ENCODE measurements at places on chromosomes 3 and 15. TPM values are rescaled to one million over a fixed set of nuclear protein-coding genes. Genes with fewer than 3 reads are reported as not detected.
A peak's percentile ranks its signal among the peaks of the same experiment; 100 is the strongest.

GRCh38 chr3:8663177-8664061 is 18.8 kb upstream of the SSUH2 start:
- peaks cover 18% of the 10 kb centered on the region for H3K4me1 ChIP-seq
- H3K27me3 ChIP-seq, result no peaks in the 10 kb centered on the region
- no peaks in the 10 kb centered on the region for H3K36me3 ChIP-seq
- DNase-seq, result peak; percentile 60
- H3K4me3 ChIP-seq, result no peak overlapping the region
- H3K27ac ChIP-seq, result no peak overlapping the region

DNA sequence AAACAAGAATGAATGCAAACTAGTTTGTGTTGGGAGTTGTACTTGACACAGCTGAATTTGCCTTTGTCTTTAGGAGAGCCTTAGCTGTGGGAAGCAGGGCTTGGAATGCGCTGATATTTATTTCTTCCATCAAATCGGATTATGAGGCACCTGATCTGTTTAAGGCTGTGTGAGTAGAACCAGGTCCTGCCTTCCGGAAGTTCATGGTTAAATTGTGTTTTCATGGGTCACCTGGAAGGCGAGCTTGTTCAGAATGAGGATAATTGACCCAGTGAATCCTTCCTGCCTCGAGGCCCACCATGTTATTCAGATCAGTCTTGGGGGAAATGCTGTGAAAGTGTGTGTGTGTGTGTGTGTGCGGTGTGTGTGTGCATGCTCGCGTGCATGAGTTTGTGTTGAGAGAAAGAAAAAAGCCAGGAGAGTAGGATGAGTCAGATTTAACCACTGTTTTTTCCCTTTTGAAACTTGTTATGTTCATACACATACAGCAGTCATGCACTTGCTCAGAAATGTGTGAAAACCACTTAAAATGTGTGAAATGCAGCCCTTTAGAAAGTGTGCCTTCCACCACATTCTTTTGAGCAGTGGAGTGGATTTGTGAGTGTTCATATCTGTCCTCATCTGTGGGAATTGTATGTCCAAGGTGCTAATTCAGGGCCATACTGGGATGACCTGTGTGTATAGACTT is 36.7 kb downstream of the SMAD3 start:
- no peak for DNase-seq
- H3K36me3 ChIP-seq, result no peaks in the 10 kb centered on the region
- no peak overlapping the region for H3K27ac ChIP-seq
- no peak overlapping the region for H3K4me3 ChIP-seq

DNA sequence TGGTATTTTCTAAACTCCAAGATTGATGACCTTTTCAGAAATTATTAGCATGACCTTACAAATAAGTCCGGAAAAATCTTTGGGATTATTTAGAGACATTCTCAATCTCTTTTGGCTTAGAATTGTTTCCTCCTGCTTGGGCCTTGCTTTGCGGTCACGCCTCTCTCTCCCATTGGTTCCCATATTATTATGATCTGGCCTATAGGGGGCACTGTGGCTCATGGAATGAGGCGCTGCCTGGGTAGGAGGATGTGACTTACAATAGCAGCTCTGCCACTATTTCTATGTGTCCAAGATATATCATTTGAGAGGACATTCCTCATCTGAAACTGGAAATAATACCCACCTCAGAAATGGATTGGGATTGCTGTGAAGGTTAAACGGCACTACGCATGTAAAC is 464.9 kb downstream of the MFSD1 start:
- no peaks in the 10 kb centered on the region for H3K27me3 ChIP-seq
- no peak for DNase-seq
- H3K4me1 ChIP-seq, result no peaks in the 10 kb centered on the region
- H3K27ac ChIP-seq, result no peak overlapping the region
- H3K36me3 ChIP-seq, result no peaks in the 10 kb centered on the region
- H3K4me3 ChIP-seq, result no peak overlapping the region

GRCh38 chr3:45398178-45398577 is 9.8 kb downstream of the LARS2 start:
- H3K27ac ChIP-seq, result no peak overlapping the region
- no peaks in the 10 kb centered on the region for H3K4me1 ChIP-seq
- DNase-seq, result no peak
- no peaks in the 10 kb centered on the region for H3K36me3 ChIP-seq

GOLGA6B gene
- not detected for total RNA-seq

CILP gene
- 4.6 TPM for total RNA-seq
